ENCODE measurements at places on chromosomes 2 and 18.

DNA sequence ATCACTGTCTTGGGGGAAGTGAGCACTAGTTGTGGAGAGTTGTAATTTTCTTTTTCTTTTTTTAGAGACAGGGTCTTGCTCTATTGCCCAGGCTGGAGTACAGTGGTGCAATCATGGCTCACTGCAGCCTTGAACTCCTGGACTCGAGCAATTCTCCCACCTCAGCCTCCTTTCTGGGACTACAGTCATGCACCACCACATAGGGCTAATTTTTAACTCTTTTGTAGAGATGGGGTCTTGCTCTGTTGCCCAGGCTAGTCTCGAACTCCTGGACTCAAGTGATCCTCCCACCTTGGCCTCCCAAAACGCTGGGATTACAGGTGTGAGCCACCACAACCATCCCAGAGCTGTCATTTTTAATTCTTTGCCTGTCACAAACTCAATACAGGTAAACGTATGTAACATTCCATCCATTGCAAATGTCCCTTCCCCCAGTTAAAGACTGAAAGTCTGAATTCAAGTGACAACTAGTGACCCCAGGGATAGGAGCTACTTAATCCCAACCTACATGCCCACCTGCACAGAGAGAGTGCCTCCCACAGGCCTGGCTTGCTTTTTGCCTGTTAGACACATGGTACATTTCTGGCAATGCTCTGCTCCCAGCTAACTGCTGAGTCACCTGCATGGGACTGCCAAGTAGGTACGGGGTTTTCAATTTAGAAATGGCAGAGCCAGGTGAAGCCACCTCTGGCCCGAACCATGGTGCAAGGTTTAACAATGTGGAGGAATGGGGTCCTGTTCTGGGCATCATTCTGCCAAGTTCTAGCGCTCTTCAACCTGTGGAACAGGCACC is 60.6 kb downstream of the CYB5A start:
- DNase-seq: no peak

DNA sequence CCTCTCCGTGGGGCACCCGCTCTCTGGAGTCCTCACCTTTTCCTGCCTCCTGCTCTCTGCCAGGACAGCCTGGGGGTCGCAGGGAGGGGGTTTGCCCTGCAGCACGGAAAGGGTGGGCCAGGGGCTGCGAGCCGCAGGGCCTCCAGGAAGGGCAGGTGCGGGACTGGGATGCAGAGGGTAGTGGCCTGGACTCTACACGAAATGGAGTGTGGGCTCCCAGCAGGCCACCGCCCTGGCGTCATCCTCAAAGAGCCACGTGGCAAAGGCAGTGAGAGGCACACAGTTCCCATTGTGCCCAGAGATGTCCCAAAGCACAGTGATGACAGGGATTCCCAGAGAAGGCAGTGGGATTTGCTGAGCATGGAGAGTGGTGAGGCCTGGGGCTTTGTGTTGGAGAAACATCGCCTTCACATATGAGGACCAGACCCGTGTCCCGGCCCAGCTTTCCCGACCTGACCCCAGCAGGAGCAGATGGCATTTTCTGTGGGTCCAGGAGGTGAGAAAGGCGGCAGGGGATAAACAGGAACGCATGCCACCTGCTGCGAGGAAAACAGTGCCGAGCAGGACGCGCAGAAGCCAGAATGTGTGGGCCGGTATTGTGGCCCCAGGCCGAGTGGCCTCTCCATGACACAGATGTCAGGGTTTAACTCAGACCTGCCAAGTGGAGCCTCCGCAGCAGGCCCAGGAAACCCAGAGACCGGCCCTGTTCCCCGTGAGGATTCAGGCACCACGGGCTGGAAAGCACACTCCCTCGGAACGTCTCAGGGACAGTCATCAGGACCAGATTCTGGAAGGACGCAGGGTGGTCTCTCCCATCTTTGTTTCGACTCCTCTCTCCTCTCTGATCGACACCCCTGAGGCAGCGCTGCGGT is 855.5 kb upstream of the SALL3 start:
- DNase-seq: no peak

DNA sequence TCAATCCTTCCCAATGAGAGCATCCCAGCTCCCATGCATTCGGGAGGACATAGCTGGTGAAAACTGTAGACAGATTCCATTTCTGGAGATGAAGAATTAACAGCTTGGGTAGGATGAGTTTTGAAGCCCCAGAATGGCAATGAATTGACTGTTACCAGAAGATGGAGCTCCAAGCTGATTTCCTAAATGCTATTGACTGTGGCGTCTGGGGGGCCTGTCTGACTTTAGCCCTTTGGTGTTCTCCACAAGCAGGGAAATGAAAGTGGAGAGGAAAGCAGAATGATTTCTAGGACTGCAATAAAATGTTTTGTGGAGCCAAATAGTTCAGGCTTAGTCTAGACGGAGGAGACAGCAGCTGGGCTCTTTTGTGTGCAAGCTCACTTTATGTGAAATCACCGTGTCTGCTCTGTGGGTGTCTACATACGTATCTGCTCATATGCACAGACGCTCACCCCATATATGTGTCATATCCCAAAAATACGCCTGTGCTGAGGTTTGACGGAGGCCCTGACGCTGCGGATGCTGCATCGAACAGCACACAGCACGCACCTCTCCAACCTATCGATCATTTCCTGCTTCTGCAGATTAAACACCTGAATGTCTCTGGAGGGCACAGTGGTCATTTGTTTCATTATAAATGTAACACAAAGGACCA is 166.4 kb upstream of the PXDN start:
- peak; percentile 24 for DNase-seq

DNA sequence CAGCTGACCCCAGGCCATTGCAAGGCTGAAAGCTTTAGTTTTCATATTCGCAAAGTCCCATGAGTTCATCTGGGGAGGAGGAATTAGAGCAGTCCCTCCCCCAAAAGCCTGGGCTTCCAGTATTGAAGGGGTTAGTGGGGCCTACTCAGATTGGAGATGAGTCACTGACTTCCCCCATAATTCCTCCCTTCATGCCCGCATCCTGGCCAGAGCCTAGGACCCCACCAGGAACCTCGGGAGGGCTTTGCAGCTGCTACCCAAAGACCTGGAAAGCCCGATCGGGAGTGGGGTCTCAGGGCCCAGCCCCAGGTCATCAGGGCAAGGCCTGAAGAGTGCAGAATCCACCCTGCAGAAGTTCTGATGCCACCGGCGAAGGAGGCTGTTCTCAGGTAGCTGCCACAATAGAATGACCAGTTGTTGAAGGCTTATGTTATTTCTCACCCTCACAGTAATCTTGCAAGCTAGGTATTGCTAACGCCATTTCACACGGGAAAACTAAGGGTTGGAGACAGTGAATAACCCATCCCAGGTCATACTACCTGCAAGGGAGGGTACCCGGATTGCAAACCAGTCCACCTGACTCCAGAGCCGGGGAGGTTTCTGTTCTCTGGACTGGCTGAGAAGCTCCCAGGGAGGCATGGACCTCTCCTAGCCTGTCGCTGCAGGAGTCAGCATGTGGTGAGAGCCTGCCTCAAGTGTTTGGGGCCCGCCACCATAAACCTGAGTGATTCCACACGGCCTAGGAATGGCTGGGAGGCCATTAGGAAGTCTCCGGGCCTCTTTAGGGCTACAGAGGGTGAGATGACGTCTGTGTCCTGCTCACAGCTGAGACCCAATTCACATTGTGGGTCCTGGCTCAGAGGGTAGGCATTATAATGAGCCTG is 5.8 kb upstream of the ARID5A start:
- no peak for DNase-seq

DNA sequence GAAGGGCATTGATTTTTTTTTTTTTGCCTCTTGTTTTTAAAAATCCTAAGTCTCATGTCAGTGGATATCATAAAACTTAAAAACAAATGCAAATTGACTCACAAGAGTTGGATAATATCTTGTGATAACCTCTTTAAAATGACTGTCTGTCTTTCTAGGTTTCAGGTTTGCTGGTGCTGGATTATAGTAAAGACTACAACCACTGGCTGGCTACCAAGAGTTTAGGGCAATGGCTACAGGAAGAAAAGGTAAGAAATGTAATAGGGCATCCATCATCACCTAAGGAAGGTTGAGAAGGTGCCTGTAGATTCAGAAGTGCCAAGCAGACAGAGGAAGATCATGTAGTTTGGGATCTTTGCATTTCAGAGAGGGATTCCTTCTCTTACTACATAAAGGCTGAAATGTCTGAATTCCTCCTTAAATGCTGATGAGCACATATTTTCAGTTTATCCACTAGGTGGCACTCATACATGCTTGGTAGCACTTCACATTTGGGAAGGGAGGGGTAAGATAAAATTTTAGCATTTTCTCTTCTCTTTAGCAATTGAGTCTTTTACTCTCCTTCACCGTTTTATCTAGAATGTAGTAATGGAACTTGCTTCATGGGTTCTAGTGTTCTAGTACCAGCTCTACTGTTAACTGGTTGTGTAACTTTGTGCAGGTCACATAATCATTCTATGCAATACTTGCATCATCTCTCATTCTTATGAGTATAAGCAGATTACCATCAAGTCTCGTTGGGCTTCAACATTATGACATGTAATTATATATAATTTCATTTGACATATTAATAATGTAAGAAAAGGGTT is 21.1 kb downstream of the CPS1 start:
- peak; percentile 45 for DNase-seq

DNA sequence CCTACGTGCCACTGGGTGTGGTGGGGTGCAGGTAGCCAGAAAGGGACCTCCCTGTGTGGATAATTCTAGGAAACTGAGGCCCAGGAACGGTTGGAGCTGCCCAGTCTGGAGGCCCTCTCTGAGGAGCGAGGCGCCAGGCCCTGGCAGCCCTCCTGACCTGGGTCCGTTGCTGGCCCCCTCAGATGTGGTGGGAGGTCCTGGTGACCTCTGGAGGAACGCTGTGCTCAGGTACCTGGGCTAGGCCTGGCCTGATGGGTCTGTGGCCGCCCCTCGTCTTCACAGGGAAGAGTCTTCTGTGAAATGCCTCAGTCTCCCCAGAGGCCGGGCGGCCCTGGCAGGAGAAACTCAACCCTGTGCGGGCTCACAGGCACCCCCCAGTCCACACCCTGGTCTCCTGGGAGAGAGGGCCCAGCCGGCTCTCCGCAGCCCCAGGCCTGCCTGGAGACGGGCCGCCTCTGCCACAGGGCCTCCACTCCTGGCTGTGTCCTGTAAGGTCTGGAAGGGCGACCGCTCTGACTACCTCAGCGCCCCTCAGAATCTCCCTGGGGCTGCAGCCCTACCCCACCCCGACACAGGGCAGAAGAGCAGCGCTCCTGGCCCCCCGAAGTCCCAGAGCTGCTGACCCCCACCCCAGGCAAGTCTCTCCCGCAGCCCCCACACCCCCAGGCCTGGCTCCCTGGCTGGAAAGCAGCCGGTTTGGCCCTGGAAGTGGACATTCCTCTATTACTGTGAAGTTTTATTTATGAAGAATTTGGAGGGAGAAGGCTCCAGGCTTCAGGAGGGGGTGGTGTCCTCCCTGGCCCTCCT is 3.7 kb downstream of the B3GNT7 start:
- DNase-seq: no peak

GRCh38 chr18:8821083-8821465 is 115.7 kb downstream of the MTCL1 start:
- no peak for DNase-seq

GRCh38 chr2:198359308-198359707 is 554.9 kb downstream of the PLCL1 start:
- DNase-seq: no peak

DNA sequence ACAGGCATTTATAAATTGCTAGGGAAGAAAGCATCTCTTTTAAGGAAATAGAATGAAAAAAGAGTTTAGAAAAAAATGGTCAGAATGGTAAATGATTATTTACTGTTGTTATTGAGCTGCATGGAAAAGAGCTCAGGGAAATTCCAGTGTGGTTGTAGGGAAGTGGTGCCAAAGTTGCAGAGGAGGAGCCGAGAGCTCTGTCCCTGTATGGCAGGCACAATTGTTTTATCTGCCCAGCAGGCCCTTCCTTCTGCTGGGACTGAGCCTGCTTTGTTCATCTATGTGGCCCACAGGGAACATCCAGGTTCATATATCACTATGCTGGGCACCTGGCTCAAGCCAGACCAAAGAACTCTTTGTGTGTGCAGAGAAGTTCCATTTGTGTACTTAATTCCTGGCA is 80.8 kb upstream of the AGAP1 start:
- no peak for DNase-seq

GRCh38 chr2:207683879-207684627 is 27.4 kb upstream of the CCNYL1 start:
- DNase-seq: peak; percentile 80

DNA sequence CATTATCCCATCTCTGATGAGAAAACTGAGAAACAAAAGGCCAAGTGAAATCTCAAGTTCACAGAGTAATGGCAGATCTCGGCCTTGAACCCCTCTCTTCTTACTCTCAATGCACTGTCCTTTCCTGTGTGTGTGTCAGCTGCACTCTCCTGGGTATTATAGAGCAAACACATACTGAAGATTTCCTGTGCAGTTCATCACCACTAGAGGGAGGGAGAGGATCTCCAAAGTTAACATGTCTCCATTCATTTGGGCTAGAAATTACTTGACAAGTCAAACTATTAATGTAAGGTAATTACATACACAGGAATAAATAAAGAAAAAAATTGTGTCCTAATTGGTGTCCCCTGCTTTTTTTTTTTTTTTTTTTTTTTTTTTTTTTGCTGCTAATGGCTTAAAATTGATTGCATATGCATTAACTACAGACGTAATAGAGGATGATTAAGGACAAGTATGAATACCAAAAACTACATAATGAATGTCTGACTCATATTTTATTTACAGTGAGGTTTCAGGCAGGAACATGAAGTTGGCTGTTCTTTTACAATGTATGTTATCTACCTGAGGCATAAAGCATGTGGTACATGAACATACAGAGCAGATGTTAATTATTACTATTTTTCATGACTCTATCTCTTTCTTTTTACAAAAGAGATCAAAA is 269.2 kb downstream of the NYAP2 start:
- DNase-seq: peak; percentile 69

DNA sequence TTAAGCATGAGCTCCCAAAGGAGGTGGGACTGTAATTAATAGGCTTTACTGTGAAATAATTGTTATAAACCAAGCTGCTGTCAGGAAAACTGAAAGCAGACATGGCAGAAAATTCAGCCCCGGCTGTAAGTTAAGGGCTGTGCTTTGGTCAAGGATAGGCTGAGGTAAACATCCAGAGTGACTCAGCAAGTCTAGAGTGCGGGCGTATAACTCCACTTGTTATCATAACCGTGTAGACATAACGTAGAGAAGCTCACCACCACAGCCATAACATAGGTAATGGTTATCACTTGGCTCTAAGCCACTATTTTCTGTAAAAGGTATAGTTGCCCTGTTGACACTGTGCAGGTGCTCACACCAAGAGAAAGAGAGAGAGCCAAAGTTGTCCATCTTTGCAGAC is 316.8 kb downstream of the DCDC2C start:
- no peak for DNase-seq

DNA sequence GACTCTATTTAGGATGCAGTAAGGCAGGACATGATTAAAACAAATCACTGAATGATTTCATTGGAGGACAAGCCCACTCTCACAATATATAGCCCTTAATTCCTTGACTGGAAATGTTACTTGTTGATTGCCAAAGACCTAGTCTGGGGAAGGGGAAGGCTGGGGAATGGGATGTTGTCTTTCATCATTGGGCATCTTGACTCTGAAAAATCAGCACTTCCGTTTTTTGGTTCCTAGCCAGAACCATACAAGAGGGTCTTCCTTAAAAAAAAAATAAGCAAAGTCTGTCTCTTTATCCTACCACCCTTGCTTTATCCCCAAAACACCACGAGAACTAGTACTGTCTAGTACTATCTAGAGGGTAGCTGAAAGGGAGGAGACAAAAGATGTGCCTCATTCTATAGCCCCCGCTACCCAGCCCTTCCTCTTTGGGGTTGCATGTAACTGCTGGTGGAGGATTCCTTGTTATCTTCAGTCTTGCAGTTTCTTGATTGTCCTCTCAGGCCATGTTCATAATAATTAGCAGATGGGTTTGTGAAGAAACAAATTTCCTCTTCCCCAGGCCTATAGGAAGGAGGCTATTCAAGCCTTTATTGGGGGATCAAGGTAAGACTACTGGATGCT is 55.8 kb downstream of the NEMP2 start:
- no peak for DNase-seq
